ENCODE measurements at places on chromosomes 16 and 17.
A peak's percentile ranks its signal among the peaks of the same experiment; 100 is the strongest.

DNA sequence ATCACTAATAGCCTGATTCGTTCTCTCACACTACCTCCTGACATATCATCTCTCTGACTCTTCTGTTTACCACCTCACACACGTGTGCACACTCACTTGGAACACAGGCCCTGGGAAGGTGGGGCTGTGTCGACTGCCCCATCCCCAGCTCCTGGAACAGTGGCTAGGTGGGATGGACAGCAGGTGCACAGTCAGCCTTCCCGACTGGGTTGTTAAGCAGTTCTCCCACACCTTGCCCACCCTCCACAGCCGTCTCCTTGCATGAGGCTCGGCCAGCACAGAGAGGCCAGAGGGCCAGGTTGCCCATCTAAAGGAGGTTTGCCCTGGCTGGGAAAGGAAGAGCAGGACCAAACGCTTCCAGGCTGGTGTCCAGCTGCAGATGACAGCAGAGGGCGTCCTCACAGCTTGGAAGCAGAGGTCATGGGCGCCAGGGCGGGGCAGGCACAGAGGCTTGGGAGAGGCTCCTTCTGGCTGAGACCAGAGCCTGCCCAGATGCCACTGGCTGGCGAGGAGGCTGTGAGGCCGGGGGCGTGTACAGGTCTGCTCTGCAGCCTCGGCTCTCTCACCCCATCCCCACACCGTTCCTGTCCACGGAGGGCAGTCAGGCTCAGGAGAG is 92.8 kb downstream of the AMFR start:
- DNase-seq = no peak

- no peak for DNase-seq
These were observed 21.5 kb upstream of the PECAM1 start for GRCh38 chr17:64411999-64412771.

GRCh38 chr17:38613525-38613980 is 7.8 kb upstream of the SRCIN1 start:
- DNase-seq = no peak

DNA sequence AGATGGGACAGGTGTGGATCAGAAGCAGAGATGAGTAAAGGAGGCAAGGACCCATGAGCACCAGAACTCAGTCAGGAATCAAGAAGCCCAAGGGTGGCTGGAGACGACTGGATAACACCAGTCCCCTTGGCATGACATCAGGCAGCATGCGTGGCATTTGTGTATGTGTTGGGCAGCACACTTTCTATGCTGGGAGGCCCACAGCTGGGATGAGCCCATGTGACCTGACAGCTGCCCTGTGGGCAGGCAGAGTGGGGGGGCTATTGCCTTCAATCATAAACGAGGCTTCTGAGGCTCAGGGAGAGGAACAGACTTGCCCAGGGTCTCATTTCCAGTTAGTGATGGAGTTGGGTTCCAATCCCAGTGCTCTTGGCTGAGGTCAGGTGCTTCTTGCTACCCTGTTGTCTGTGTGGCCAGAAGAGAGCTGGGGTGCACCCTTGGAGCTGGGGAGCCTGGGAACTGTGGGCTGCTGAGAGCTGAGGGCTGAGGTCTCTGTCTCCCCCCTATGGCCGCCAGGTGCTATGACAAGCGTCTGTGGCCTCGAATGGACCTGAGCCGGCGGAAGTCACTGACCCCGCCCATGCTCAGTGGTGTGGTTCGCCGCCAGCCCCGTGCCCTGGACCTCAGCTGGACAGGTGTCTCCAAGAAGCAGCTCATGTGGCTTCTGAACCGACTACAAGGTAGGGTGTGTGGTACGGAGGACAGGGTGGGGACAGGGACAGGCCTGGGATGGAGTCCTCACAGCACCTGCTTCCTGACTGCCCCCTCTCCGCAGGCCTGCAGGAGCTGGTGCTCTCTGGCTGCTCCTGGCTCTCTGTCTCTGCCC is 7.1 kb upstream of the ORAI3 start:
- DNase-seq = peak; percentile 53

- DNase-seq = no peak
These were observed 12.1 kb downstream of the HAPSTR1 start for GRCh38 chr16:9103546-9103945.
